Naive thymus-derived CD4-positive, alpha-beta T cell (primary cell): ENCODE measurements at places on chromosomes 12 and 14.

GRCh38 chr12:74537707-74538385 is at the start of gene ATXN7L3B:
TSS of gene ATXN7L3B (plus strand) at chr12:74537835. CDS start at chr12:74538113, 278 bp downstream.
- peak; percentile 96 for DNase-seq

GRCh38 chr14:103404920-103405319 is 19.7 kb downstream of the MARK3 start:
- DNase-seq, result no peak

GRCh38 chr12:38744041-38744440 is 161.3 kb downstream of the CPNE8 start:
- no peak for DNase-seq

DNA sequence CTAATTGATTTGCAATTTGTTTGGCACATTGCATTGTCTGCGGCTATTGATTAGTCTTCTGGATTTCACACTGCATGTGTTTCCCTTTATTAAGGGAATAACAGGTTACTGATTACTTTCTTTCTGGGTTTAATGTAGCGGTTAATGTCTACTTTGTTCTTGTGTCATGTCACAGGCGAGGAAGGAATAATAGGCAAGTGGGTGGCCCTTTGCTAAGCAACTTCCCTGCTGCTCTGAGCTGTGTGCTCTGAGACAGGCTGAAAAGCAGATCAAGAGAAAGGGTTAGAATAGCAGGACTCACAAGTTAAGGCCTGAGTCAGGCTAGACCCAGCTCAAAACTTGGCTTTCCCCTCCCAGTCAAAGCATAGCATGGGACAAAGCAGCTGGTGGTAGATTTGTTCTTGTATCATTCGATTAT is 77.2 kb downstream of the NKX2-1 start:
- no peak for DNase-seq

- DNase-seq, result no peak
Measured at GRCh38 chr14:67559639-67560038, 26.5 kb downstream of the PLEKHH1 start.

DNA sequence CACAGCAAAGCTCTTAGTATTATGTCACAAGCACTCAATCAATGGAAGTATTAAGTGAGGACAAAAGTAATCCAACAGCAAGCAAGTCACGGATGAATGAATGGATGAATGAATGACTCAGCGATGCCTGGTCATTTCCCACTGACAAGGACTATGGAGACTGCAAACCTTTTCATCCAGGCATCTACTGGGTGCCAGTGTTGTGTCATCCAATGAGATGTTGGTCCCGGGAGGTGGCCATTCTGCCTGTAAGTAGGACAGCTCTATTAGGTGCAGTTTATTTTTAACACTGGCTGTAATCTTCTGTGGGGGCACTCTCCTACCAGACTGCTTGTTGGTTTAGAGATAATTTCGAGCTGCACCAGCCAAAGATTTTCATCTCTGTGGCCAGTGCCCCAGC is 39.4 kb downstream of the STAB2 start:
- peak; percentile 7 for DNase-seq

- no peak for DNase-seq
Measured at GRCh38 chr14:94767321-94767878, 2.5 kb downstream of the GSC start.

- DNase-seq, result peak; percentile 67
Measured at GRCh38 chr12:3935078-3935477, 61.9 kb upstream of the PARP11 start.

DNA sequence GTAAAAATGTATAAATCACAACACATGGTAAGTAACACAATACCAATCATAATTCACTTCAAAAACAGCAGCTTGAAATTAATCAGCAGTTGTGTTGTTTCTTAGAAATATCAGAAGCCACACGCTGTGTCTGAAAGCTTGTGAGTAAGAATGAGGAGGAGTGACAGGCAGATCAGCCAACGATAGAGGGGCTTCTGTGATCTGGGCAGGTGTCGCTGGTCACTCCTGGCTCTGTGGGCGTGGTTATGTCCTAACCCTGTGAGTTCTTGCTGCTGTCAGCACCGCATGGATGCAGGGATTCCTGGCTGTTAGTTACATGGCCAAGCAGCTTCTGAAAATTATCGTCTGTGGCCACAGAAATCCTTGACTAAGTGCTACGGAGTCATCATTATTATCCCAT is 123.4 kb downstream of the SLC25A47 start:
- DNase-seq, result no peak

DNA sequence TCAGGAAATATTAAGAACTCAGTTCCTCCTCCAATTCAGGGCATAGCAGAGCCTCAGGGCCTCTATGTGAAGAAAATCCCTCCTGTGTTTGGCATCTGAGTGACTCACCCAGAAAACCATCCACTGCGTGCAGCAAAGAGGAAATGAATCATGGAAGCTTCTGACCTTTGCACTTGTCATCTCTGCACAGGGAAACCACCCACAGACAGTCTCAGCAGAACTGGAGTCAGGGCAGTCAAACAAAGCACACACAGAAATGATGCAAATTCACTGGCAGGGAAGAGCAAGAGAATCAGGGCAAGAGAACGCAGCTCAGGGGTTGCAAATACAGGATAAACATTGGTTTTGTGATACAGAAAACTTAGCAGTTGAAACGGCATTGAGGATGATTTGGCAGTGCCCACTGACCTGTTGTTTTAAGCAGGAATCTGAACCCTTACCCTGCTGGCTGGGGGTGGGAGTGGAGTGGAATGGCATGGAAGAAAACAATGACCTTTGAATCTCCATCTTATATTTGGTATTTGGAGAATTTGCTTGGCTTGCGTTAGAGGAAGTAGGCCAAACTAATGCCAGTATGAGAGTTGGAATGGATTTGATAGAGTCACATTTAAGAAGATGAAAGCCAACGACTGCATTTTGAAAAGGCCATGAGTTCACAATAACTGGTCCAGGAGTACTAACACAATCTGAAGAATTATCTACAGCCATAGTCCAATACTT is 53.5 kb downstream of the PHLDA1 start:
- peak; percentile 69 for DNase-seq

DNA sequence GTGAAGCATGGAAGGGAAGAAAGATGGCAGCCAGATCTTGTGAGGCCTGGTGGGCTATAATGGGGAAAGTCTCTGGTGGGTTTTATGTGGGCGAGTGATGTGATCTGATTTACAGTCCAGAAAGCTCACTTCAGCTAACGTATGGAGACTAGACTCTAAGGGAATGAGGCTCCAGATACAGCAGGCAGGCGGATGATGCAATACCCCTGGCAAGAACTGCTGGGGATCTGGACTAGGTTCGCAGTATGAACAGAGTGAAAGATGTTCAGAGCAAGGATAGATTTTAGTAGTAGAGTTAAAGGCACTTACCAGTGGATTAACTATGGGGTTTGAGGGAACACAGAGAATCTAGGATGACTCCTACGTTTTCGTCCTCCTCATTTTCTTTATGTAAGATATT is 253.1 kb downstream of the ANO2 start:
- DNase-seq, result no peak

DNA sequence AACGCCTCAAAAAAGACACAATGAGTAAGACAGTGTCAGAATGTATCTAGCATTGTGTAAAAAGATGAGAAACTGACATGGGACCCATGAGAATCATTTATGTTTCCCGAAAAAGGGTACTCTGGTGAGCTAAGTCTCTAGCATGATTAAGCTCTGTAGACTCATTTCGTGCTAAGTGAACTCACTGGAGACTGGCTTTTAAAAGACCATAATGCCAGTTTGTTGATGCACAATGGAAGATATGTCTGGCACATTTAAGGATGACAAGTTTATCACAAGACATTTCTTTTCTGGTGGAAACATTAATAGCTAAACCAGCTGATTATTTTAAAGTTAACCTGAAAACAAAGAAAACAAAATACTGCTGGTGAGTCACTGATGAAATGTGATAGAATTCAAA is 233.5 kb downstream of the SLC2A13 start:
- no peak for DNase-seq
